ENCODE measurements at places on chromosomes 3 and 15.

- no peaks in the 10 kb centered on the region for H3K36me3 ChIP-seq
- H3K27ac ChIP-seq, result no peak overlapping the region
- no peak overlapping the region for H3K4me3 ChIP-seq
- no peak for DNase-seq
These were observed 71.9 kb downstream of the CMTM8 start for GRCh38 chr3:32310336-32310735.

DNA sequence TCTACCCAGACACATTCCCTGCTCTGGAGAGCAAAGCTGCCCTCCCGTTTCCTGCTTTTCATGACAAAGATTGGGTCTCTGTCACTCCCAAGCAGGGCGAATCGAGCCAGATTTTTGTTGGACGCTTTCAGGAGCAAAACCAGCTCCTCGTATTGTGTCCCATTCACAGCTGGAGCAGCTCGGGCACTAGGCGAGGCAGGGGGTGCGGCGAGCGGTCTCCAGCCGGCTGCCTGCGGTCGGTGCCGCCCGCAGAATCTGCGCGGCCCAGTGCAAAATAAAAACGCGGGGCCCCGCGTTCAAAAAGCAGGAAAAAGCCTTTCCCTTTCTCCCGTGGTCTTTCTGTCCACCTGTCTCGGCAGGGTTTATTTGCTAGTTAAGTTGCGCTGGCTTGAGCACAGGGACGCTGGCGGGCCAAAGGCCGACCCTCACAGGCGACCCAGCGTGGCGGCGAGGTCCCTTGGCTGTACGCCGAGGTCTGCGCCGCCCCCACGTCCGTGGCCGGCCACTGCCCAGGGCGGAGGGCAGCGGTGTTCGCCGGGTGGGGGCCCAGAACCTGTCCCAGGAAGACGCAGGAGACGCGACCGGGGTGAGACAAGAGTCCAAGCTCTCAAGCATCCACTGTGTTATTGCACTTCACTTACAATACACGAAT lies 71.2 kb downstream of the CYP19A1 start:
- peaks cover 3% of the 10 kb centered on the region for H3K4me1 ChIP-seq
- no peak for DNase-seq
- H3K4me3 ChIP-seq, result no peak overlapping the region
- H3K27ac ChIP-seq, result no peak overlapping the region
- H3K36me3 ChIP-seq, result no peaks in the 10 kb centered on the region
- H3K27me3 ChIP-seq, result peaks cover 37% of the 10 kb centered on the region

DNA sequence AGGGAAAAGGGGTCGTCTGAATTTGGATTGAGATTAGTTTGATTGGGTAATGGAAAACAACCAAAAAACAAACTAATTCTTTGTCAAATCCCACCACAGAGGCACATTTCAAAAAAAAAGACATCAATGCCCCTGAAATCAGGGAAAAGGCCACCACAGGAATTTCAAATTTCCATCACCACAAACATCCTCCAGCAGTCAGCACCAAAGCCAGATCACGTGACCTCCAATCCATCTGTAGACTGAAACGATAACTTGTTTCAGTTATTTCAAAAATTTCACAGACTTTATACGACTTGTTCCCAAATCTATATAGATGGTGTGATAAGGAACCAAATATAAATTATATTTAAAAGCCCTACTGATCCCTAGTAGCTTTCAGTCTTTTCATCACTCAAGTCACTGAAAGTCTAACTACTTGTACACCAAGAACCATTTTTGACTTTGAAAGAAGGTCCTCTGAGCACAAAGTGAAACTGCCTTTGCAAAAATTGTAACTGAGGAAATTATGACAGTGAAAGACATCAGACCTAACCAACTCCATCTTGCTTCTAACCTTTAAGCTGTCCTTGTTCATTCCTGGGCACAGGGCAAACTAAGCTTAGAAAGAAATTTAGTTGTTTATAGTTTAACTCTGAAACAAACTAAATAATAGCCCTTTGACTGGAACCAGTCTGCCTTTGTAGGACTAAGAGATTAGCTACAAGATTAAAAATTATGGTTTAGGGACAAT lies 48.1 kb upstream of the PLCL2 start:
- no peak overlapping the region for H3K4me3 ChIP-seq
- no peak for DNase-seq
- no peaks in the 10 kb centered on the region for H3K27me3 ChIP-seq
- H3K27ac ChIP-seq, result no peak overlapping the region
- H3K36me3 ChIP-seq, result no peaks in the 10 kb centered on the region
- H3K4me1 ChIP-seq, result peaks cover 45% of the 10 kb centered on the region

DNA sequence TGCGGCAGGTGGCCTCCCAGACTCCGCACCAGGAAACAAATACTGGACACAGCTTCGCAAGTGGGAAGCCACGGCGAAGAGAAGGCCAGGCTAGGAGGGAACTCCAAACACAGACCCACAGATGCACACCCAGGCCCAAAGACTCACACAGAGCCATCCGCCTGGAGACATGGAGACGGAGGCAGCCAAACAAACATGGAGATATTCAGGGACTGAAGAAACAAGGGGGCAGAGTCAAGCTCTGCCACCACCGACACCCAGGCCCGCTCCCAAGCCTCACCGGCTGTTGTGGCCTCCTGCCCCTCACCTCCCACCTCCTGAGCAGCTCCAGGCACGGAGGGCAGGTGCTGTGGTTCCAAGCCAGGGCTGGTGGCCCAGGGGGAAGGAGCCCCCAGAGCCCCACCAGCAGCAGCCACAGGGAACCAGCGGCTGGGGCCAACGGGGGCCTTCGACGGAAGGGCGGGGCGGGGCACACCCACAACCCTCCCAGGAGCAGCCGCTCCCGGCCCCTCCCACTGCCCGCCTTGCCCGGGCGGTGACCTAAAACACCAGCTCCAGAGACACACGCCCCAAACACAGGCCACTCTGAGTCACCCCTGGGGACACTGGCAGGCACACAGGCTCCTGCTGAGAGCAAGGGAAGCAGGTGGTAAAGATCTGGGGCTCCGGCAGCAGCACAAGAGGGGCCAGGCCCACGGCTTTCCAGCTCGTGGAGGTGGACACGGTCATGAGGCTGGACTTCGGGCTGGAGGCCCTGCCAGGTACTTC lies 31.9 kb downstream of the TNK2 start:
- no peak overlapping the region for H3K27ac ChIP-seq
- H3K36me3 ChIP-seq, result peaks cover 14% of the 10 kb centered on the region
- no peak overlapping the region for H3K4me3 ChIP-seq
- H3K4me1 ChIP-seq, result no peaks in the 10 kb centered on the region
- no peak for DNase-seq

DNA sequence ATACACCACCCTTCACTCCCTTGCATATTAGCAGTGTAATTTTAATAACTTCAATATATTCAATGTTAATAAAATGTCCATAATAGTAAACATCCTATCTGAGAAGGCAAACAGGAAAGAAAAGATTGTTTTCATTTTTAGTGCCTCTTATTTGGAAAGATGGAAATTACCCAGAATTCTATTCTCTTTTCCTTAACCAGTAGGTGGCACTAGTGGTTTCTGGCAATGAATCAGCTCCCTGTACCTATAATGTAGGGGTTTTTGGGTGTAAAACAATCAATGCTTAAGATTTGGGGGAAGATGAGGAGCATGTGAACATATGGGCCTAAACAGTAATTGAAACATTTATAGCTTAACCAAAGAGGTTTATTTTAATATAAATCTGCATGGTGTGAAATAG lies 5.7 kb upstream of the SEMA6D start:
- no peaks in the 10 kb centered on the region for H3K36me3 ChIP-seq
- no peak for DNase-seq
- no peak overlapping the region for H3K4me3 ChIP-seq
- peaks cover 10% of the 10 kb centered on the region for H3K27me3 ChIP-seq
- no peaks in the 10 kb centered on the region for H3K4me1 ChIP-seq
- no peak overlapping the region for H3K27ac ChIP-seq

GRCh38 chr15:51132384-51133139 lies 37.9 kb upstream of the TNFAIP8L3 start:
- H3K27me3 ChIP-seq, result peaks cover 25% of the 10 kb centered on the region
- no peak for DNase-seq
- no peak overlapping the region for H3K4me3 ChIP-seq
- no peak overlapping the region for H3K27ac ChIP-seq
- peaks cover 1% of the 10 kb centered on the region for H3K4me1 ChIP-seq
- no peaks in the 10 kb centered on the region for H3K36me3 ChIP-seq
